ENCODE measurements at places on chromosomes 13 and 19.

DNA sequence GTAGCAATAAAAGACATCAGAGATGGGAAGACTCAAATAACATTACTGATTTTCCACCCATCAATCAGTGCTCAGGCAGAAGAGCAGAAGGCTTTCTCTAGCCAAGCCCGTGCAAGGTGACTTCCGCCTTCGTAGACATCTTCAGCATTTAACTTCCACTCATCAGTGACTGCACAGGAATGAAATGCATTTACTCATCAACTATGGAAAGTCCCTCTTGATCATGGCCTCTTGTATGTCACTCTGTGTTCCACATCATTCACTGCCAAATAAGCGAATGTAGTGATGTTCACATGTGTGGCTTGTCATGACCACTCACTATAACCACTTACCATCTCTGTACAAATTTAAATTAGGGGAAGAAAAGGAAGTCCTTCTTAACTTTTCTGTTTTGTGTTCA lies 49.4 kb downstream of the SACS start:
- no peak for DNase-seq

DNA sequence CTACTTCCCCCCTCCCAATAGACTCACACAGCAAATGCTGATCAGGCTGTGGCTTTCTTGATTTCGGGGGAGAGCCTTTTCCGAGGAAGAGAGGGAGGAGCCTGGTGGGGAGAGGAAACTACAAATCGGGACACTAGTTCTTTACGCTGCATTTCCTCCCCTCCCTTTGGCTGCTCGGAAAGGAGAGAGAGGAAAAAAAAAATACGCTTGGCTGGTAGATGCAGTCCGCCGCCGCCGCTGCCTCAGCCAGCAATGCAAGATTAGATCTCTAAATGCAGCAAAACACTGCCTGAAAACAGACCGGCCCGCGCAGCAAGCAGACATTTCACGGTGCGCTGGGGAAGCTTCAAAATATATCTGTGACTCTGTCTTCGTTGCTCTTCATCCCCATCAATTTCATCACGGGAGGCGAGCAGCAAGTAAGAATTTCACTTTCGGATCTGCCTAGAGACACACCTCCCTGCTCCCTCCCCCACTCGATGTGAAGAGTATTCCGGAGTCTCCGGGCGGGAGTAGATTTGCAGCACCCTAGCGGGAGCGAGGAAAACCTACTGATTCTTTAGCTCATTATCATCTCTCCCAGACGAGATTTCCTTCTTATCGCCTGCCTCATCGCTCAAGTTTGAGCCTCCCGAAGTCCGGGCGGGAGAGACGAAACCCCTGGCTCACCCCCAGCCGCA lies at the start of gene PCDH17:
Gene PCDH17 (plus strand): TSS at position 149 of the 680 bp plus-strand sequence. CDS start 803 bp downstream, outside the sequence.
- DNase-seq, result no peak

GRCh38 chr13:99830931-99831330 lies 140.6 kb downstream of the ZIC5 start:
- no peak for DNase-seq

DNA sequence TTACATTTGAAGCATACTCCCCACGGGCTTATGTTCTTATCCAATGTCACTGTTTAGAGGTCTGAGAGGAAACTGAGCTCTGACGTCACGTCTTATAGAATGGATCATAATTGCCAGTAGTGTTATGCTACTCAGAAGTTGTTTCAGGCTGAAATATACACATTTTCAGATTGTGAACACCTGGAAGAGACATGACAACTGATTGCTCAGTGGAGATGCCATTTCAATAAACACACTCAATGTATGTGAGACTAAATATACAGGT lies 17.3 kb downstream of the FLT1 start:
- DNase-seq, result no peak

DNA sequence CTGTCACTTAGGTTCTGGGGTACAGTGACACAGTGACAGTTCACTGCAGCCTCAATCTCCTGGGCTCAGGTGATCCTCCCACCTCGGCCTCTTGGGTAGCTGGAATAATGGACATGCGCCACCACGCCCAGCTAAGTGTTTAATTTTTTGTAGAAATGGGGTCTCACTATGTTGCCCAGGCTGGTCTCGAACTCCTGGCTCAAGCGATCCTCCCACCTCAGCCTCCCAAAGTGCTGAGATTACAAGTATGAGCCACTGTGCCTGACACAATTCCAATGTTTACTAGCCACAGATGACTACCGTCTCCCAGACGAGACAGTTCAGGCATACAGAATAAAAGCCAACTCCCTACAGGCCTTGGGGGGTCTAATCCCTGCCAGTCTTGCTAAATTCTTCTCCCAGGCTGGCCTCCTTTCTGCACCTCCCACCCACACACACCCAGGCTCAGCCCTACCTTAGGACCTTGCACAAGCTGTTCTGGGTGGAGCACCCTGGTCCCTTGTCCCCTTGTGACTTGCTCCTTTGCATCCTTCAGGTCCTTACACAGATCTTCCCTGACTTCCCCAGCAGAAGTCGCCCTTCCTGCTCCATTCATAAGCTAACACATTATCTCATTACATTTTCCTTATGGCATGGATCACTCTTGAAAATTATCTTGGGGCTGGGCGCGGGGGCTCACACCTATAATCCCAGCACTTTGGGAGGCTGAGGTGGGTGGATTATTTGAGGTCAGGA lies 106.4 kb downstream of the INSR start:
- no peak for DNase-seq

- no peak for DNase-seq
Observed at GRCh38 chr19:1859331-1859781, 4.0 kb downstream of the KLF16 start.

DNA sequence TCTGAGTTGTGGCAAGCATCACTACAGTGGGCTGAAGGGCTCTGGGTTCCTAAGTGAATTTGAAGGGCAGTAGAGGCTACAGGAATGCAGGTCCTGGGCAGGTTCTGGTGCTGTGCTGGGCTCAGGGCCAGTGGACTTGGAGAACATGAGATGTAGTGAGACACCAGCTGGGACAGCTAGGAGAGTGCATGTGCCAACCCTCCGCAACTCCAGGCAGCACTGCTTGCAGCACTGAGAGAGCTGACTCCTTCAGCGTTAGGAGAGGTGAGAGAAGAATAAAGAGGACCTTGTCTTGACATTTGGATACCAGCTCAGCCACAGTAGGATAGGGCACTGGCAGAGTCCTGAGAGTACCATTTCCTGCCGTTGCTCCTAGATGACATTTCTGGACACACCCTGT lies 739.9 kb upstream of the PRR20A start:
- DNase-seq, result no peak

DNA sequence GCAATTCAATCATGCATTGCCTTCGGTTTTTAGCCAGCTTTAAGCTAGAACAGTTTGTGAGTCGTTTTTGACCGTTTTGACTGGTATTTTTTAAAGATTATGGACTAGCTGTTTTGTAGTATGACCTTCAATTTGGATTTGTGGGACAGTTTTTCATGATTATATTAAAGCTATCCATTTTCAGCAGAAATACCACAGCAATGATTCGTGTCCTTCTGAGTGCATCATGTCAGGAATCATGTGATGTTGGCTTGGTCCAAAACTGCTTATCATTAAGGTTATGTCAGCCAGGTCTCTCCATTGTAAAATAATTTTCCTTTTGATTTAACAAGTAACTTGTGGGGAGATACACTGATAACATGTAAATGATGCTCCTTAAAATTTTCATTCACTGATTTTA lies 229.0 kb downstream of the POSTN start:
- no peak for DNase-seq

GRCh38 chr19:1675633-1676350 lies 23.4 kb upstream of the TCF3 start:
- DNase-seq, result no peak
